ENCODE measurements at places on chromosomes 4 and X.

- no peak for DNase-seq
Measured at GRCh38 chr4:163558539-163559044, 64.1 kb downstream of the TMA16 start.

GRCh38 chr4:106032851-106033286 lies 137.6 kb downstream of the NPNT start:
- peak; percentile 45 for DNase-seq

- no peak for DNase-seq
Measured at GRCh38 chr4:182994171-182994570, 77.0 kb upstream of the DCTD start.

GRCh38 chrX:12567857-12568256 lies 223.4 kb upstream of the PRPS2 start:
- peak; percentile 3 for DNase-seq

DNA sequence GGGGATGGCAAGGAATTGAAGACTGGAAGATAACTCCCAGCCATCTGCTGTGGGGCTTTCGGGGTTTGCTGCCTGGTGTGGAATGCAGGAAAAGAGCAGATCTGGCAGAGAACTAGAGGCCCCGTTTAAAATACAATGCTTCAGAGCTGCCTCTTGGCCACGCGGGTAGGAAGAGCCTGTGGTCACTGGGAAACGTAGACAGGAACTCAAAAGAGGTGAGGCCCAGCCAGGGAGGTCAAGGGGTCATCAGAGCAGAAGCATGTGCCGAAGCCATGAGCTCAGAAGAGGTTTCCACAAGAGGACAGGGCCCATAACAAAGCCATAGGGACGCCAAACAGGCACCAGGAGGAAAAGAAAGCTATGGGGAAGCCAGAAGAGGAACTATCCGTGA lies 14.5 kb upstream of the STS start:
- DNase-seq = peak; percentile 34
